ENCODE measurements at places on chromosomes 1 and 21. TPM values are rescaled to one million over a fixed set of nuclear protein-coding genes. Genes with fewer than 3 reads are reported as not detected.

The IGSF5 gene
- total RNA-seq = not detected

The PEX11B gene
- total RNA-seq = 14.9 TPM

The IFI16 gene
- total RNA-seq = 112 TPM

The GBP3 gene
- total RNA-seq = 20.6 TPM

The TPTE gene
- not detected for total RNA-seq

The TSSK3 gene
- total RNA-seq = 1.7 TPM

The TTLL10 gene
- 0.15 TPM for total RNA-seq

The MRPS6 gene
- 78.4 TPM for total RNA-seq

The EPHA10 gene
- not detected for total RNA-seq

The CCDC190 gene
- total RNA-seq = 1.6 TPM

The AKR7A3 gene
- 1.6 TPM for total RNA-seq

The TFF3 gene
- 3.8 TPM for total RNA-seq

The TSPAN1 gene
- 3.2 TPM for total RNA-seq

The TMEM125 gene
- total RNA-seq = not detected

The CAMK1G gene
- total RNA-seq = not detected

The SPRR1A gene
- total RNA-seq = not detected

The LORICRIN gene
- not detected for total RNA-seq

The SLC35F3 gene
- 0.12 TPM for total RNA-seq

The PLEKHA6 gene
- 19.6 TPM for total RNA-seq

The CFHR5 gene
- not detected for total RNA-seq

The PUSL1 gene
- 7.4 TPM for total RNA-seq

The SPSB1 gene
- 62.0 TPM for total RNA-seq
